Thymus (tissue), 14 donors: ENCODE measurements at places on chromosomes 1 and 21. TPM values are rescaled to one million over a fixed set of nuclear protein-coding genes. Genes with fewer than 3 reads are reported as not detected.

DNA sequence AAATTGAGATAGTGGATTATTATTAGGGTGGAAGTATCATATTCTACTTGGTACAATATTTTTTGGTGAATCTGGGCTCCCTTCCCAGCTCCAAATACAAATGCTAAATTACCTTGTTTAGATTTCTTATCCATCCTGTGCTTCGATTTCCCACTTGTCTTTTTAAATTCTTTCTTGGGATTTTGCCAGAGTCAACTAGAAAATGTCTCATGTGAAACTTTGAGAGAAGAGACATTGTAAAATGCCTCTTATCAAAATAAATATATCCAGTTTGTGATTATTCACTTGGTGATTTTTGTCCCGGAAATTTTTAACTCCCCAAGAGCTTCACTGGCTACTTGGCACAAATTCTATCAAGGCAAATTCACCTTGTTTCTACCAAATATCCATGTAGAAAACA is 202.0 kb downstream of the FMN2 start:
- no peak for DNase-seq

Gene EDARADD
- 4.2 TPM for total RNA-seq

Gene MYOG
- 7.8 TPM for total RNA-seq

Gene SLC25A34
- total RNA-seq = 0.42 TPM
